ENCODE measurements at places on chromosomes 3 and 15.

DNA sequence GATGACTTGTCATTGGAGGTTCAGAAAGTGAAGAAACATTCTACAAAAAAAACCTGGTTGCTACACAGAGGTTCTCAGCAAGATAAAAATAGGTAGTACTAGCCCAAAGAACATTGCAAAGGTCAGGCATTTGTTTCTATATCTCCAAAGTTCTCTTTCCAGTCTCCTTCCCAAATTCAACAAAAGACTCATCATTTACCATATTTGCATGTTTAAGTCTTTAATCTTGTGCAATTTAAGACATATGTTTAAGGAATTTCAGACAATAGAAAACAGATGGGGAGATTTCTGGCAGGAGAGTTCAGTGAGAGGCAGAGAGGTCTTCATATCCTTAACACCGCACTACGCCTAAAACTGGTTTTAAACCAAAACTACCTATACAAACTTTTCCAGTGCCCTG lies 173.8 kb upstream of the THBS1 start:
- no peak for DNase-seq

DNA sequence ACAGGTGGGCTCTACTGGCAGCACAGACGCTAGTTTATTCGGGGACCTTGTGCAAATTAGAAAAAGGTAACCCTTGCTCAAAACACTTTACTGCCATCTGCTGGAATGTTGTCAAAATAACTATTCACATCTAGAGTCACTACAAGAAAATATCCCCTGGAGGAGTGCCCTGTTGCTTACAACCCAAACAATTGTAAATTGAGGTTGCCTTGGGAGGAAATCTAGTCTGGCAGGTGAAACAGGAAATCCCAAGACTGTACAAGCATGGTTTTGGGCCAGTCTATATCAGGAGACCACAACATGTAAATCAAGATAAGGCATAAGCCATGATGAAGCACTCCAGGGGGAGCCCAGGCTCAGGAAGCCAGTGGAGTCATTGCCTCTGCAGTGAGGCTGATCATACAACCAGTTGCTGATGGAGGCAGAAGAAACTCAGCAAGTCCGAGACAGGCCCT lies 136.8 kb upstream of the ACP3 start:
- no peak for DNase-seq

DNA sequence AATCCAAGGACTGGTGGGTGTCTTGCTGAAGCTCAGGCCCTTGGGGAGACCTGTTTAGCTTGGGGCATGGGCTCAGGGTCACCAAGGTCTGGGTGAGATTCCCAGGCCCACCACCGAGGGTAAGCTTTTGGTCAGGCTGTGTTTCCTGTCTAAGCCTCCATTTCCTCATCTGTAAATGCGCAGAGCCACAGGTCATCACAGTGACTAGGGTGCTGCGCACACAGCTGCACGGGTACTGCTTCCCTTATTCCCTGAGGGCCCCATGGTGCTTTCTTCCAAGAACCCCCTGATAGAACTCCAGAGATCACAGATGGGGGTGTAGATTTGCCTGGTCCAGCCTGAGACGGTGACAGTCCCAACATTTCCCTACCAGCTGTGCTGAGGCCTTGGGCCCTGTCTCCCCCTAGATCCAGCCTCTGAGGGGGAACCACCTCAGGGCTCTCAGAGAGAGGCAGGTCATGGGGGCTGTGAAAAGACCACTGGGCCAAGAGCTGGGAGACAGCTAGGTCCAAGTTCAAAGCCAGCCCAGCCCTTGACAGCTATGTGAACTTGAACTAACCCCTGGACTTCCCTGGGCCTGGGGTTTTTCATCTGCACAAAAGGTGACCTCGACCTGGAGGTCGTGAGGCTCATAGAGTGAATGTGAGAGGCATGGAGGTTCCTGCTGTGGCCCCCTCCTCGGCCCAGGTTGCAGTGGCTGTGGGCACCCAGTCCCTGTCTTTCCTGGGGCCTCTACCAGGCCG lies 60.7 kb downstream of the SEMA3G start:
- no peak for DNase-seq

DNA sequence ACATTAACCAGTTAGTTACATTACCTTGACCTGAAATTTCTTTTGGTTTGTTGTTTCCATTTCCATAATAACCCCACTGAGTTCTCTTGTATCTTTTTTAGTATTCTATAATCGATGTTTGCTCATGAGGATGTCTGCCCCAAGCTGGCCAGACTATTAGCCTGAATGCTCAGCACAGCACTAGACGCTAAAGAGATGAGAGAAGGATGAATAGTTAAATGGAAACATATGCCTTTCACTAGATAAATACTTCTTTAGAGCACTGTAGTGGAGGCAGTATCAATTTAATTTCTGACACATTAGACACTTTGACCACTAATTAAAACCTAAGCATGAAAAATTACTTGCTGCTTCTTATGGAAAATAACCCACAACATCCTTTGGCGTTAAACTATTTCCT lies 654.9 kb upstream of the KCNMB2 start:
- no peak for DNase-seq

GRCh38 chr15:53331328-53332190 lies 427.9 kb downstream of the WDR72 start:
- DNase-seq = no peak

DNA sequence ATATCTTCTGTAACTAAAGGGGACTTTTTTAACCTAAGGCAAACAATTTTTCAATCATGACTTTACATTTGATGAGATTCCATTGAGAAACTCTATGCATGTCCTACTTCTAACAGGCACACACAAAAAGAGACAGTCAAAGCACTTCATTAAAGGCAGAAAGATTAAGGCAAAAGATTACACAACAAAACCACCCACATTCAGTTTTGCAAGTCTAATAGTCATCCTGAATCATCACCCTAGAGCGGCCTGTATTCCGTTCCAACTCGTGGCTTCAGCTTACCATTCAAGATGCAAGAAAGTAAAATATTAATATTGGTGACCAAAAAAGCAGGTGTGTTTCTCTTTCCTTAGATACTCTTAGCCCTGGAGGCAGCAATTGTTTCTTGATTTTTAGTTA lies 205.9 kb downstream of the P3H2 start:
- DNase-seq = no peak

- DNase-seq = no peak
These were observed 222.0 kb upstream of the IL12A start for GRCh38 chr3:159766563-159767185.
